Activated CD8-positive, alpha-beta memory T cell treated with anti-CD3 and anti-CD28 coated beads, Interleukin-2, amount 10 ng/mL, durations not matched to agents 7 days and 5 days (primary cell): ENCODE measurements at places on chromosomes 6 and 20. TPM values are rescaled to one million over a fixed set of nuclear protein-coding genes. Genes with fewer than 3 reads are reported as not detected.

DNA sequence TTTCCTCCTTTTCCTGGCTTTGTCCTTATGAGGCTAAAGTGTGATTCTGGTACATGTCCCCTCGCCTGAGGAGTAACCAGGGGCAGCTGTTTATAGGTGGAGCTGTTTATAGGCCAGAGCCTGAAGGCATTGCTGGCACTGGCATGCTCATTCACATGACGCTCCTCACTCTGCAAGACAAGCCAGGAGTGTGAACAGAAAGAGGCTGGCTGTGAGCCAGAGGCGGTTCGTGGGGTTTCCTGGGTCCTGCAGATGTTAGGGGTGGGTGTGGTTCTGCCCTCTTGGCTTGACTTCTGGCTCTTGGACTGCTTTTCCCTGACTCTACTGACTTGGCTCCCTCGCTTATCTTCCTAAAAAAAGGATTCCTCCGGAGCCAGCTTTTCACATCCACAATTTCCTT lies 12.8 kb upstream of the MDFI start:
- DNase-seq = no peak

DNA sequence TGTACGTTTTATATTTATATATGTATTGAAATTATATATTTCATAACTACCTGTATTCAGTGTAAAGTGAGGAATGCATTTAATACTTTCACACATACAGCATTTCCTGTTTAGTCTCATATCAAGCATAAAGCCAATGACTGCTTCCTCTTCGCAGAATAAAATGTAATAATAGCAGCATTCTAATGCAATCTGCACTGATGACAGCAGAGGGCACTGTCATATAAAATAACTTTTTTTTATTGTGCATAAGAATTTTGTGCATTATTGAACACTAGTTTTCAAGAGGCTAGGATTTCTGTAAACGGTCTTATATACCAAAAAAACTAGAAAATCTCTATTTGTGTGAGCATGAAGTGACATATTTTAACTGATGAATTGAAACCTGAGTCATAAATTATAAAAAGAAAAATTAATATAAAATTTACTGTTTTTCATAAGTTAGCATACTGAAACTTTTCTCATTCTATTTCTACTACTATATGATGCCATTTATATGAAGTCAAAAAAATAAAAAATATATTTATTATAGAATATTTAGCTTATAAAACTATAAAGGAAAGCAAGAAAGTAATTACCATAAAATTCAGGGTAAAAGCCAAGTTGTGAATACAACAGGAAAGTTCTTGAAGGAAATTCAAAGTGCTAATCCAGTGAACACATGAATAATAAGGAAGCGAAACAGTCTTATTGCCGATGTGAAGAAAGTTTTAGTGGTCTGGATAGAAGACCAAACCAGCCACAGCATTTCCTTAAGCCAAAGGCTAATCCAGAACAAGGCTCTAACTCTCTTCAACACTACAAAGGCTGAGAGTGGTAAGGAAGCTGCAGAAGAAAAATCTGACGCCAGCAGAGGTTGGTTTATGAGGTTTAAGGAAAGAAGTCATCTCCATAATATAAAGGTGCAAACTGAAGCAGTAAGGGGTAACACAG lies 36.3 kb downstream of the RNF146 start:
- peak; percentile 58 for DNase-seq

DNA sequence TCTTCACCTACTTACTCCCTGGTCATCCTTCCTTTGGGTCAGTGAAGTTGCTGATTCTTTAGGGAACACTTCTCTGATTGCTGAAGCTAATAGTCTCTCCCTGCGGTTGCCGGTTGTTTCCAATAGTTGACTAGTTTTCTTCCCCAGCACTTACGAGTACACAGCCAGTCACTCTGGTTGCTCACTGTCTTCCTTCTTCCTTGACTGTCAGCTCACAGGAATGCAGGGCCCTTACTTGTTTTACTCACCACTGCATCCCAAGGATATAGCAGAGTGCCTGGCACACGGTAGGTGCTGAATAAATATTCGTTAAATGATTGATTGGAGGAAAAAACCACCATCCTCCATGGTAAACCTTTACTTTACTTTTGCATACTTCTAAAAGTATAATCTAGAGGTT lies 345.0 kb downstream of the QKI start:
- no peak for DNase-seq

- no peak for DNase-seq
Observed at GRCh38 chr6:129890164-129890563, 29.0 kb upstream of the TMEM244 start.

DNA sequence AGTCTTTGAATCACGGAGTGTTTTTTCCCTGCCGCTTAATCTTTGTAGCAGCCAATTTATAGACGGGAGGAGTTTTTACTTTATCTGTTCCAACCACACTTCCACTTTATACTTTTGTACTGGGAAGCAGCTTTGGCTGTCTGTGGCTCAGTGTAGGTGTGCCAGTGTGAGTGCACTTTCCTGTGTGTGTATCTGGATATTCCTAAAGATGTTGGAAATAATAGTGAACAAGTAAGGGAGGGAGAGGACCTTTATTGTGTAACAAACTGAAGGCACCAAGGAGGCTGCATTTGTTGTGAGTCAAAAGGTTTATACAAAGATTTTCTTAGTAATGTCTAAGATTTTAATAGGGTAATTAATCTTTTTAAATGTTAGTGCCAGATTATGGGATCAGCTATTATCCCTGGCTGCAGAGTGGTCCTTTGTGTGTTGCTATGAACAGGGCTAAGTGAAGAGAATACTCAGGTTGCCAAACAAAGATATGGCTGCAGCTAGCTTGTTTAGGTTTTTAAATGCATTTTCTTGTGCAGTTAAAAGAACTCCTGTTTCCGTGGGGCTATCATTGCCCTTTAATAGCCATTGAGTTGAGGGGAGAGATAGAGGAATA lies 226.3 kb downstream of the RNF144B start:
- DNase-seq = no peak

DNA sequence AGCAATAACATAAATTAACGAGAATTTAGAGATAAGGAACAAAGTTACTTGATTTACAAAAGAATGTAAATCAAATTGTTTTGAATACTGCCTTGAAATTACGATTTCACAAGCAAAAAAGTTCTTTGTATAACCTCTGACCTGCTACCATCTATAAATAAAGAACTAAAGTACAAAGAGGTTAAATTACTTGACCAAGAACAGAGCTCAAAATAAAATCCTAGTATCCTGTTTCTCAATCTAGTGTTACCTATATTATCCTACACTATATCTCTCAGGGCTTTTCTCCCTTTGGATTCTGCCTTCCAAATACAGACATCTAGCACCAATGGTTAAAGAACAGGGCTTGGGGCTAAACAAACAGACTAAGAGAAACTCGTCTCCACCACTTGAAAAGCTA lies 43.8 kb downstream of the PLN start:
- DNase-seq = no peak

GRCh38 chr6:128327890-128328289 lies 192.5 kb downstream of the PTPRK start:
- peak; percentile 52 for DNase-seq

- DNase-seq = no peak
Observed at GRCh38 chr20:36601540-36601939, 4.0 kb upstream of the RAB5IF start.

DNA sequence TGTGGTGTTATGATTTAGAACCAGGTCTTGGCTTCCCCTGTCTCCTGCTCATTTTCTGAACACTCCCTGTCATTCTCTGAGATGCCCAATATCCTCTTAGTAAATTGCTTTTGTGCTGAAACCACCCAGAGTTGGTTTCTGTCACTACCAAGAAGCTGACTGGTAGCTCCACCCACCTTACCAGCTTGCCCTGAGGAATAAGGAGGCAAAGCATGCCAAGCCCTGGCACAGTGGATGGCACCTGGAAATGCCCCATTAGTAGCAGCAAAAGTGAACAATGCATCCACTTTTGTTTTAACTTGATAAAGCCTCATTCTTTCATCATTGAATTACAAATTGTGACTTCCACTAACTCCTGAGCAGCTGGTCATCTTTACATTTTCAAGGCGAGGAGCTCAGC lies 157.7 kb downstream of the CDC5L start:
- no peak for DNase-seq

- no peak for DNase-seq
Observed at GRCh38 chr20:10721137-10721896, 47.5 kb upstream of the JAG1 start.

DNA sequence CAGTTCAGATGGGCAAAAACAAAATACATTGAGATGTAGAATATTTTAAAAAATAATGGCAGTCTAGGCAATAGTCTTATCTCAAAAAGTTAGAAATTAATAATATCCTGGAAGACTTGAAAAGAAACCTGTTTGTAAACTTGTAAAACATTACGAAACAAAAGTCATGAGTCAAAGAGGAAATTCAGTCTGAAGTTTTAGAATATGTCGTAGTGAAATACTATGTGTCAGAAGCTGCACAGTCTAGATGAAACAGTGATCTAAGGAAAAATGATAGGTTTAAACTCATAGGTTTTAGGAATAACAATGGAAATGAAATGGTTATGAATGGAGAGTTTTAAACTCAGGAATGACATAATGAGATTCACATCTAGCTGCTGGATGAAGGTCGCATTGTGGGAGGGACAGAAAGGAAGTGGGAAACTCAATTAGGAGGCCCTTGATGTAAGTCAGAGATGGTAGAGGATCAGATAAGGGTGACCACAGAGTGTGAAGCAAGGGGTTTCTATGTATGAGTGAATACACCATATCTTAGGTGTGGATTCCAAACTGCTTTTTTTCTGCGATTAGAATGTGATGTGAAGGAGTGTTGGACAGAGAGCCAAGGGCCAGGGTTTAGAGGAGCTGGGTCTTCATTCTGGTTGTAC lies 2.8 kb downstream of the SNRPB2 start:
- peak; percentile 65 for DNase-seq

- no peak for DNase-seq
Observed at GRCh38 chr20:396619-397431, 11.3 kb upstream of the RBCK1 start.

DNA sequence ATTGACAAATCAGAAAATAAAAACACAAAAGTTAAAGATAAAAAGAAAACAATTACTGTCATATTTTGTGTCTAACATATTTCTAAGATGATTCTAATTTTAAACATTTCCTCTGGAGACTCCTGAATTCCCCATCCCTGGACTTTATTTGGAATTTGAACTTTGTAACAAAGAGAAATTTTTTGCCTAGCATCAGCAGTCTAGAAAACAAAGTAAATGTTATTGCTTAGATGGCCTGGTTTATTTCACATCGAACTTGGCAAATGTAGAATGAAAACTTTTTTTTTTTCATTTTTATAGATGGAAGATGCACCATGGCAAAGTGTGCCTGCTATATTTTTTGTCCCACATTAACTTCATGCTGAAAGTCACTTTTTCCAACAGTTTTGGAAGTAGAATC lies 159.1 kb downstream of the TBX18 start:
- no peak for DNase-seq

GRCh38 chr6:151961809-151962208 lies 154.3 kb downstream of the ESR1 start:
- DNase-seq = no peak

- no peak for DNase-seq
Observed at GRCh38 chr20:7772371-7772770, 167.9 kb downstream of the HAO1 start.

GRCh38 chr6:21348504-21349195 lies 244.9 kb upstream of the SOX4 start:
- no peak for DNase-seq

DNA sequence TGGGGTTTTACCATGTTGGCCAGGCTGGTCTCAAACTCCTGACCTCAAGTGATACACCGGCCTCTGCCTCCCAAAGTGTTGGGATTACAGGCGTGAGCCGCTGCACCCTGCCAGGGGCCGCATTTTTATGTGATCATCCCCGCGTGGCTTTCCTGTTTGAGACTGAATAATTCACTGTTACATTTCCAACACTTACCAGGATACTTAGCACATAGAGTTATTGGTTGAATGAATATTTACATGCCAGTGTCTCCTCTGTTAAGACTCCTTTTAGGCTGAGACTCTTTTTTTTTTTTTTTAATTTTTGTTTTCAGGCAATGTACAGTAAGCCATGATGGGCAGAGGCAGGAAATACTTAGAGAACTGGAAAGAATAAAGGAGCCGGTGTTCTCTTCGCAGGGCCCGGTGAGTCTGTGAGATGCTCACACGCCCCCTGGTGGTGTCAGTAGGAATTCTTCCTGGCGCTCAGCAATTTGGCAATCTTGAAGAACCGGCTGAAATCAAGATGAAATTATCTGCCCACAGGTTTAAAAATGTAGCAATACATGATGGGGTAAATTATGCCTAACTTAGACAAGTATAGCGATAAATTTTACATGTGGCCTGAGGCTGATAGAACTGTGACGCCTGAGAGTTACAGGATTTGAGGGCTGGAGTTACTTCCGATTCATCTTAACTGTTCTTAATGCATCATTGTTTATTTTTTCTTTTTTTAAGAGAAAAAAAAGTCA lies 7.6 kb upstream of the RNF114 start:
- DNase-seq = peak; percentile 87

- DNase-seq = no peak
Observed at GRCh38 chr20:58229198-58229798, 845 bp upstream of the ANKRD60 start.

DNA sequence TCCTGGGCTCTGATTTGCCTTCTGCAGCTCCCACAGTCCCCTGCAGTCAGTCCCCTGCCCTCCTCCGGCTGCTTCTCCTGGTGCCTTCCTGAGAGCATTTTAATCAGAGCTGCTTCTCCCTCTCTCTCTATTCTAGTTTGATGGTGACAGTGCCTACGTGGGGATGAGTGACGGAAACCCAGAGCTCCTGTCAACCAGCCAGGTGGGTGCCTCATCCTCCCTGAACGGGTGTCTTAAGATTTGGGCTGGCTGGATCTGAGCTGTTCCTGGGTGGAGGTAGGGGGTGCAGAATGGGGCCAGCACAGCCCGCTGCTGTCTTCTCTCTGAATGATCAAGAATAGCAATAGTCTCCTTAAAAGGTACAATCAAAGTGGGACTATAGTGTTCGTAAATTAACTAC lies 58.6 kb downstream of the TOX2 start:
- DNase-seq = no peak

GRCh38 chr6:42748203-42748898 lies 2.4 kb upstream of the TBCC start:
- no peak for DNase-seq

- DNase-seq = no peak
Observed at GRCh38 chr6:145839653-145840052, 25.1 kb upstream of the FBXO30 start.

Gene SLC22A1
- 0.82 TPM for total RNA-seq

Gene TCP1
- 320 TPM for total RNA-seq

Gene SERPINB1
- total RNA-seq = 65.7 TPM

Gene KCNQ5
- 7.2 TPM for total RNA-seq

Gene GNRH2
- total RNA-seq = 0.63 TPM

Gene LINC00237
- 0.35 TPM for total RNA-seq

Gene CST5
- not detected for total RNA-seq

Gene SRSF12
- total RNA-seq = not detected

Gene PGC
- not detected for total RNA-seq

Gene ABHD16B
- total RNA-seq = not detected

Gene SFTA2
- not detected for total RNA-seq

Gene DYNLRB1
- total RNA-seq = 88.5 TPM

Gene SLC35A1
- 12.0 TPM for total RNA-seq

Gene HCRTR2
- not detected for total RNA-seq
